Uterus (tissue), 4 donors: ENCODE measurements at places on chromosomes 4 and X. TPM values are rescaled to one million over a fixed set of nuclear protein-coding genes. Genes with fewer than 3 reads are reported as not detected.

DNA sequence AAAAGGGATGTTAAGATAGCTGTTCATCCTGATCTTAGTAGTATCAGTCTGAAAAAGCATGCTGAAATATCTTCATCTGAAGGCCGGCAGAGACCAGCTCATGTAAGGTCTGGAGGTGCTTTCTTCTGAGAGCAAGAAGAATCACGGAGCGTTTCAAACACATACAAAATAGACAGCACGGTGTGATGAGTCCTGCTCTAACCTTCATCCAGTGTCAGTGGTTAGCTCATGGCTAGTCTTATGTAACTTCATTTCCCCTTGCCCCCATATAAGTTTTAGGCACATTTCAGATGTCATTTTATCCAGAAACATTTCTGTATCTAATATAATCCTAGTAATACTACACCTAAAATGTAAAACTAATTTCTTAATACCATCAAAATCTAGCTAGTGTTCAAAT is 27.8 kb downstream of the ADD1 start:
- H3K4me3 ChIP-seq = no peak overlapping the region
- H3K27ac ChIP-seq = no peak overlapping the region
- no peak for DNase-seq
- no peaks in the 10 kb centered on the region for H3K27me3 ChIP-seq
- H3K36me3 ChIP-seq = no peaks in the 10 kb centered on the region
- peaks cover 15% of the 10 kb centered on the region for H3K4me1 ChIP-seq

SLC6A14 gene
- not detected for total RNA-seq

- H3K4me1 ChIP-seq = no peaks in the 10 kb centered on the region
- DNase-seq = no peak
- H3K4me3 ChIP-seq = no peak overlapping the region
- no peak overlapping the region for H3K27ac ChIP-seq
- H3K36me3 ChIP-seq = no peaks in the 10 kb centered on the region
- no peaks in the 10 kb centered on the region for H3K27me3 ChIP-seq
These were observed 79.6 kb downstream of the COMMD8 start for GRCh38 chr4:47383829-47384427.

NLGN4X gene
- total RNA-seq = 42.5 TPM

DNA sequence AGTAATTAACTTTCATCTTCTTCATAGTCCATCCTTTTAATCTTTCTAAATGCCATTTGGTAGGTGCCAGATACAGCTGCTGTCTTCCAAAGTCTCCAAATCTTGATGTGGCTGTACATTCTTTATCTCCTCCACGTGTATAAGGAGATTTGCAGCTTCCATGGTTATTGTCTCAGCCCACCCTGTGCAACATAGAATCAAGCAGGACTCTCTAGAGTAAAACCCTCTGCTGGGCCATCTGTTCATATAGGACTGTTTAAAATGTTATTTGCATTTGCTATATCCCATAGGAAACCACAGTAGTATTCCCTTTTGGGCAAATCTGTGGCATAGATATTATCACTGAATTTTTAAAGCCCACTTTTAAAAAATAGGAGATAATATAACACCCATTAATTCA is 527.2 kb upstream of the EPHA5 start:
- no peak overlapping the region for H3K4me3 ChIP-seq
- H3K36me3 ChIP-seq = no peaks in the 10 kb centered on the region
- DNase-seq = no peak
- no peak overlapping the region for H3K27ac ChIP-seq
- H3K27me3 ChIP-seq = no peaks in the 10 kb centered on the region

CTPS2 gene
- 7.1 TPM for total RNA-seq

NAA11 gene
- total RNA-seq = 0.14 TPM

GRCh38 chr4:94676970-94677369 is 80.8 kb upstream of the BMPR1B start:
- H3K4me1 ChIP-seq = no peaks in the 10 kb centered on the region
- DNase-seq = no peak
- no peaks in the 10 kb centered on the region for H3K27me3 ChIP-seq
- no peak overlapping the region for H3K4me3 ChIP-seq
- H3K27ac ChIP-seq = no peak overlapping the region
- no peaks in the 10 kb centered on the region for H3K36me3 ChIP-seq

- DNase-seq = no peak
- no peak overlapping the region for H3K27ac ChIP-seq
- no peaks in the 10 kb centered on the region for H3K36me3 ChIP-seq
These were observed 122.9 kb downstream of the C4orf33 start for GRCh38 chr4:129218897-129219296.

MYL5 gene
- 4.6 TPM for total RNA-seq

- no peaks in the 10 kb centered on the region for H3K4me1 ChIP-seq
- H3K27ac ChIP-seq = no peak within 1 kb of the TSS
- no peak for DNase-seq
- no peaks in the 10 kb centered on the region for H3K36me3 ChIP-seq
- H3K27me3 ChIP-seq = no peaks in the 10 kb centered on the region
- H3K4me3 ChIP-seq = no peak within 1 kb of the TSS
These were observed at the start of gene RHOH for GRCh38 chr4:40196724-40197281. Gene RHOH (plus strand): TSS chr4:40197031. CDS start chr4:40243387, 46,356 bp downstream.

GRCh38 chrX:109399831-109400230 is 82.1 kb downstream of the GUCY2F start:
- no peaks in the 10 kb centered on the region for H3K36me3 ChIP-seq
- H3K4me1 ChIP-seq = no peaks in the 10 kb centered on the region
- no peaks in the 10 kb centered on the region for H3K27me3 ChIP-seq
- H3K4me3 ChIP-seq = no peak overlapping the region

- no peak for DNase-seq
- peak overlapping the region; percentile 55 for H3K27ac ChIP-seq
- no peaks in the 10 kb centered on the region for H3K36me3 ChIP-seq
- no peaks in the 10 kb centered on the region for H3K27me3 ChIP-seq
- no peaks in the 10 kb centered on the region for H3K4me1 ChIP-seq
These were observed 53.8 kb downstream of the APLN start for GRCh38 chrX:129600981-129601424.

ATP1B4 gene
- total RNA-seq = not detected

GRCh38 chr4:2250357-2251072 is 8.6 kb upstream of the HAUS3 start:
- no peak overlapping the region for H3K4me3 ChIP-seq
- no peak for DNase-seq
- peaks cover 11% of the 10 kb centered on the region for H3K4me1 ChIP-seq
- no peaks in the 10 kb centered on the region for H3K27me3 ChIP-seq

DNA sequence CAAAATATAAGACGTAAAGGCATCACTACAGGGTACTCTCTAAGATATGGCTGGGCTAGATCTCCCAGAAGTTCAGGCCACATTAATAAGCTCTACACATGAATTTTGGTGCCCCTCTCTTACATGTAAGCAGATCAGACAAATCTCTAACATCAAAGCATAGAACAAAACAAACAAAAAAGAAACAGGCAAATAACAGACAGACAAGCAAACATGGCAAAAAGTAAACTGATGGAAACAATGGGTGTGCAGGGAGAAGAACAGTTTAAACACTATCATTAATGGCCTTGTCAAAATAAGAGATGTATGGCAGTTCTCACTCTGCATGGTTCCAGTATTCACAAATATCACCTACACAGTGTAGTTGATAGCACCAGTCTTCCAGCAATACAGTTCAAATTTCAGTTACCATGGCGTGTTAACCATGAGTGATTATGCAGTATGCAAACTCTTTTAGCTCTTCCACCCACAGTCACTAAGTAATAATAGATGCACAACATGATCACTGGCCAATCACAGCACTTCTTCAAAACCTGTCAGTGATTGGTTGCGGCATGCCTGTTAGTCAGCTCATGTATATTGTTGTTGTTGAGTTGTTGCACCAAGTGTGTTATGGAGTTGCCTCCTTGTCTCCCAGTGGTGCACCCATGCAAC is 110.7 kb upstream of the TLR3 start:
- H3K27ac ChIP-seq = no peak overlapping the region
- H3K27me3 ChIP-seq = no peaks in the 10 kb centered on the region
- H3K36me3 ChIP-seq = no peaks in the 10 kb centered on the region
- H3K4me3 ChIP-seq = no peak overlapping the region
- no peaks in the 10 kb centered on the region for H3K4me1 ChIP-seq

NXF2 gene
- not detected for total RNA-seq

DNA sequence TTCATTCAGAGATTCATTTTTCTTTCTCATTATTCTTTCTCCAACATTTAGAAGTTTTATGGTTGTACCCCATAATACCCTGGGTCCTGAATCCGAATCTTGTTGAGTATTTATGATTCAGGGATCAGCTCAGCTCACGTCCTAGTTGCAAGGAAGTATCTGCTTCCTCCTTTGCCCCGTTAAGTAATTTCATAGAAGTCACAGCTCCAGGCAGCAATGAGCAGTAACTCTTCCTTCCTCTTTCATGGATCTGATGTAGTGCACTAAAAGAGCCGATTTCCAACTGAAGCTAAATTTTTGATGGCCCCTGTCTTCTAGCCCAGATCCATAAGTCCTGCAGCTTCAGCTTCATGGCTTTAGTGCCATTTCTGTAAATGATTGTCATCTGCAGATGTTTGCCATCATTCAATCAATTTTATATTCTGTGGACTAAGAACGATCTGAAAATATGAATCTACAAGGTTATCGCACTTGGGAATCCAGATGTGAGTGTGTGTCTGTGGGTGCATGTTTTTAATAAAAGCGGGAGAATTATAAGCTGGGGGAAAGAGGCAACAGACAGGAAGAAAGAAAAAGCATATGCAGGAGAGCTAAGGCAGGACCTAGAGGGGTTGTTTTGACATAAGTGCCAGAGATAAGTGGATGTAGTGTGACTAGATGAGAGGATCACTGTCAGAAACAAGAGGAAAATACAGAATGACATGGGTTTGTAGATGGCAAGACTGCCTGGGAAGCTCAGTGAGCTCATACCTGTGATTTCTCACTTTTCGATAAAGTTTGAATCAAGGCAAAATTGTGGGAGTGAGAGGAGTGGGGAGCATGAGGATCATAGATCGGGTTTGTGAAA is 17.5 kb downstream of the VEGFD start:
- no peak overlapping the region for H3K27ac ChIP-seq
- no peaks in the 10 kb centered on the region for H3K4me1 ChIP-seq
- no peaks in the 10 kb centered on the region for H3K27me3 ChIP-seq
- no peak for DNase-seq

CLCN4 gene
- 1.1 TPM for total RNA-seq

DNA sequence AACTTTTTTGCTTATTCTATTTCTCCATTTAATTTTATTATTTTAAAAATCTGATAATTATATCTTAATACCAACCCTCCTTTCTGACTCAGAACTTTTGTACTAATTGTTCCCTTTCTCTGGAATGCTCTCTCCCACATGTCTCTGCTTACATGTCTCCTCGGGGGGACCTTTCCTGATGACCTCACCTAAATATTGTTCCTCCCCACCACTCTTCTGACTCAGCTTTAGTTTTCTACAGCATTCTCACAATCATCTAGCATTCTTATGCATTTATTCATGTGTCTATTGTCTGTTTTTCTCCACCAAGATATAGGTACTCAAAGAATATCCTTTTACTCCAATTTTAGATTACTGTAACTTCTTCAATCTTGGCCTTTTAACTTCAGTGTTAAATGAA is 128.7 kb downstream of the MSL3 start:
- H3K27me3 ChIP-seq = no peaks in the 10 kb centered on the region
- DNase-seq = no peak
- no peaks in the 10 kb centered on the region for H3K36me3 ChIP-seq
- no peak overlapping the region for H3K27ac ChIP-seq

DNA sequence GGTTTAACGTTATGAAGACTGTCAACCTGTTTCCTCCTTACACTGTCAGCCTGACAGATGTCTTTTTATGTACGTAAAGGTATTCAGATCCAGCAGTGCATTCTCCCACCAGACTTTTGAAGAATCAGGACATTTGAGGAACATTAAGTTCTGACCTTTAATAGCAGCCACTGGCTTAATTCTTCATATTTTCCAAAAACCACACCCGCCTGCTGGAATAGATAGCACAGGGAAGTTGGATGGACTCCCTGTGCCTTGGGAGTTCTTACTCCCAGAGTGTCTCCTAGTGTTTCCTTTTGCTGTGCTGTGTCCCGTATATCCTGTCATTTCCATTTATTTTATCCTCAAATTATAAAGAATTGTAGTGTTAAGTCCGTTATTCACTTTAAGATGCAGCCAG is 94.5 kb downstream of the AFF1 start:
- H3K36me3 ChIP-seq = no peaks in the 10 kb centered on the region
- H3K27ac ChIP-seq = peak overlapping the region; percentile 79
- H3K4me1 ChIP-seq = peaks cover 21% of the 10 kb centered on the region
- H3K27me3 ChIP-seq = no peaks in the 10 kb centered on the region
- H3K4me3 ChIP-seq = no peak overlapping the region

TMPRSS11B gene
- total RNA-seq = not detected

PNMA6F gene
- total RNA-seq = not detected

AFM gene
- total RNA-seq = 0.14 TPM

GRCh38 chr4:121213940-121214339 is 49.8 kb upstream of the TNIP3 start:
- no peaks in the 10 kb centered on the region for H3K36me3 ChIP-seq
- no peaks in the 10 kb centered on the region for H3K4me1 ChIP-seq
- no peak overlapping the region for H3K4me3 ChIP-seq
- DNase-seq = no peak
- H3K27ac ChIP-seq = no peak overlapping the region

DNA sequence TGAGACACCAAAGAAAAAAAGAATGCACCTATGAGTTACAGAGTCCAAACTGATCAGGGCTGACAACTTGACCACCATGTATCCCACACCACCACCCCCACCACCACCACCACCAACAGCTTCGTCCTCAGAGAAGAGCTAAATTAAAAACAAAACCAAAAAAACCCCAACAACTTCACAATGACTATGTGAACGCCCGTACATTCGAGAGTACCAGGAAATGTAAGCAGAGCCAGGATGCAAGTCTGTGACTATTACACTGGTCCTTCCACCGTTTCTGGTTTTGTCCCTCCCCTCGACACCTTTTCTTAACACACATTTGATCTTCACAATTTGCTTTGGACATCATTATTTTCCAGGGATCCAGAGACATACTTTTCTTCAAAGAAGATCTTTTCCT is 51.0 kb downstream of the WFS1 start:
- DNase-seq = no peak
- H3K27me3 ChIP-seq = no peaks in the 10 kb centered on the region
- no peak overlapping the region for H3K4me3 ChIP-seq
- no peak overlapping the region for H3K27ac ChIP-seq

- H3K27me3 ChIP-seq = no peaks in the 10 kb centered on the region
- H3K4me3 ChIP-seq = peak overlapping the region; percentile 41
- peaks cover 21% of the 10 kb centered on the region for H3K4me1 ChIP-seq
- DNase-seq = peak; percentile 61
- no peaks in the 10 kb centered on the region for H3K36me3 ChIP-seq
- H3K27ac ChIP-seq = peak overlapping the region; percentile 77
These were observed 25.5 kb downstream of the IRF2 start for GRCh38 chr4:184448821-184449220.

DNA sequence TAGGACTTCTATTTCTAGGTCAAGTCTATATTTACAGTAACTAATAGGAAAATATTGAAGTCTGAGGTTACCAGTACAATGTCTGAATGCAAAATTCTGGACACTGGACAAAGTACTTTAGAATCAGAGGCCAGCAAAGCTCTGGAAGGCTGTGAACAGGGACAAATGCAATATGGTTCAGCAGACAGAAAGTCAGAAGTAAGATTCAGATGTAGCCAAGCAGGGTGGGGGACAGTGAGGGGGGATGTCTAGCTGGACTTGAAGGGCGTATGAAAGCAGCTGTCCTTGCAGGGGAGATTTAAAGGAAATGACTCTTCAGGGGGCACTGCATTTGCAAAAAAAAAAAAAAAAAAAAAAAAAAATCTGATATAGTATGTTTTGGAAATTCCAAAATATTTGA is 2.9 kb downstream of the SORBS2 start:
- H3K27ac ChIP-seq = no peak overlapping the region
- DNase-seq = no peak
- H3K4me1 ChIP-seq = no peaks in the 10 kb centered on the region
- no peaks in the 10 kb centered on the region for H3K36me3 ChIP-seq
